Memory B cell (primary cell): ENCODE measurements at places on chromosomes 6 and 20.

DNA sequence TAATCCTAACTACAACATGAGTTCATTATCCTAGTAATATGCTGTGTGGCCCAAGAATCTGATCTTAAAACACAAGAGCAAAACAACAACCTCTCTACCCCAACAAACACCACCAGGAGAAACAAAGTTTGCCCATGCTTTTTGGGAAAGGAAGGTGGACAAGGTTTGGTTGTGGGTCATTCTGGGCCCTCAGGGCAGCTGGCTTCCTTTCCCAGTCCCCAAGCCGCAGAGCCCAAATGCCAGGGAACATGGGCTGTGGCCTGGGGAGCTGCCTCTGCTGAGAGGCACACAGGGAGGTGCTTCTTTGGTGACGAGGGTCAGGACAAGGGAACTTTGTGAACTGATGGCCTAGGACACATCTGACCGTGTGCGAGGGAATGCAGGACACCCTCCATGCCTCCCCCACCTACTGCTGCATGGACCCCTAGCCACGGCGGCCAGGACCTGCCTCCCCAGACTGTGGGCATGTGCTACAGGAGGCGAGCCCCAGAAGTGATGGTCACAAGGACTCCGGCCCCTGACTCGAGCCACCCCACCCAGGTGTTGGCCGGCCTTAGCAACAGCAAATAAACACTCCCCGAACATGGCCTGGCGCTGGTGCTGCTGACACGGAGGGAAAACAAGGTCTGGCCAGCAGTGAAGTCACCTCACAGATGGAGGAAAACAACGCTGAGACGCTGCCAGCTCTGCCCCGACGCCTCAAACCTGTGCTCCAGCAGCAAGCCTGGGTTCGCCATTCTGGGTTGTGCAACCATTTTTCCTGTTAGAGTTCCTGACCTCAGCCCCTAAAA, 55.6 kb downstream of the RRBP1 start:
- no peak for DNase-seq

DNA sequence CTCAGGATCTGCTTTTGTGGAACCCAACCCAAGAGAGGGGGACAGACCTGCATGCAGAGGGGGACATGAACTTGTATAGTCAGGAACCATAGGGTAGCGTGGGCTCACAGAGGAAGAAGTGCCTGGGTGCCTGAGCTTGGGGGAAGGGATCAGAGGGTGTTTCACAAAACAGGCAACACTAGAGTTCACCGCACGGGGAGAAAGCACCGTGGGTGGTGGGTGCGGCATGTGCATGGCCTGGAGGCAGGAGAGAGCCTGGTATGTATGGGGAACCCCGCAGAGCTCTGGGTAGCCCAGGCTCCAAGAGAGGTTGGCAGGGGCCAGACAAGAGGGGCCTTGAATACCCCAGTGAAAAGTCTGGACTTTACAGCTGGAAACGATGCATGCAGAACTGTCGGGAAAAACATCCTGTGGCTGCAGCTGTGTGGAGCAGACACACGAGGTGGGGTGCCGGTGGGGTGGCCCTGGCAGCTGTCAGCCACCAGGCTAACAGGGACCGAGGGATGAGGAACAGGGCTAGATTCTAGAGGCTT, 6.7 kb upstream of the EMILIN3 start:
- DNase-seq: no peak

- DNase-seq: no peak
Observed at GRCh38 chr6:127023001-127023778, 95.3 kb upstream of the RSPO3 start.

DNA sequence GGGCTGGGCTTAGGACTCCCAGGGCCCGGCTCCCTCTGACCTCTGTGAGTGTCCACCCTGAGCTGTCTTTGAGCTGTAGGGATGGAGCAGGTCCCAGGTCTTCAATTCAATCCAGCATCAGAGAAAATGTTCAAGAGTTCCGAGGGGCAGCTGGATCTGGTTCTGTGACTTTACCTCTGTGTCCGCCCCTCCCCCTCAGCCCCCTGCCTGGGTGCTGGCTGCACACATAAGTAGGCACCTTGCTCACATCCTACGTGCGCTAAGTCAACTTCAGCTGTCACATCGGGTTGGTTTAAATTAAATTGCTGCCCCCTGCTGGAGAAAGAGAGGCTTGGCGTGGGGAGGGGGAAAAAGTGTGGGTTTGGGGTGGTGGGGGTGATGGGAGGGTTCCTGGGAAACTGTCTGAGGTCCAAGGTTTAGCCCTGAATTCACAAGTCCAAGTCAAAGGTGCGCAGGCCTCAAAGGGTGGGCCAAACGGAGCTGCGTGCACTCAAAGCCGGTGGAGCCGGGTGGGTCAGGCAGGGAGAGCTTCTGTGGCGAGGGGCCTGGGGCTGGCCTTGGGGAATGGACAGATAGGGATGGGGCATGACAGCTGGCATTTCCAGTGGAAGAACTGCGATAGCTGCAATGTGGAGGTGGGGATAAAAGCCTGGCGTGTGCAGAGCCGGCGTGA, 3.0 kb downstream of the WFDC5 start:
- no peak for DNase-seq

DNA sequence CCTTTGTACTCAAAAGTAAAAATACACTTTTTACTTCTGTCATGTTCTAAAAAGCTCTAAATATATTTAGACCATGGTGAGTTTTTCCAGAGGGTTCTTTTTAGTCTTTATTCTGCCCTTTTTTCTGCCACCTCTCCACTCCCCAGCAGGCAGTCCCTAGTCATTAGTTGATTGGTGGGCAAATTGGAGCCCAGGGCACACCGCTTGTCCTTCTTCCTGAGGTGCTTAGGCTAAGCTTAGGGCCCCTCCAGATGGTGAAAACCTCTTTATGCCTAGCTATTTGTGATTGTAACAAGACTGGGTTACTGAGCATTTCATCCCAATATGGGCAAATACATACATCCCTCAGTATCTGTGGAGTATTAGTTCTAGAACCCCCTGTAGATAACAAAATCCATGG, 6.2 kb downstream of the TREML1 start:
- DNase-seq: no peak

DNA sequence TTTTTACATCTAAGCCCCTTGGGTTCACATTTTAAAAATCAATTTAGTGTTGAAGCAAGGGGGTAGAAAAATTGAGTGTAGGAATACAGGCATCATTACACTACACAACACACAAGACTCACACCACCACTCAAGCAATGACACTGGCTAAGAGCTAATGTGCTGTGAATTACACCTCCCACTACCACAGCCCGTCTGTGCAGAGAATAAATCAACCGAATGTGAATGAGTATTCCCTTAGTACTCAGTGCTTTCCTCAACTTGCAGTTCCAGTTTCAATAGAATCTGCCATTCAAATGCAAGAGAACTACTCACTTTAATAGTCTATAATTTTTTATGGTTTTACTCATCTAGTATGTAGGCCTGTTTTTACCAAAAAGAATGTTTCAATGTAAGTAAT, 114.4 kb downstream of the PDSS2 start:
- DNase-seq: no peak

DNA sequence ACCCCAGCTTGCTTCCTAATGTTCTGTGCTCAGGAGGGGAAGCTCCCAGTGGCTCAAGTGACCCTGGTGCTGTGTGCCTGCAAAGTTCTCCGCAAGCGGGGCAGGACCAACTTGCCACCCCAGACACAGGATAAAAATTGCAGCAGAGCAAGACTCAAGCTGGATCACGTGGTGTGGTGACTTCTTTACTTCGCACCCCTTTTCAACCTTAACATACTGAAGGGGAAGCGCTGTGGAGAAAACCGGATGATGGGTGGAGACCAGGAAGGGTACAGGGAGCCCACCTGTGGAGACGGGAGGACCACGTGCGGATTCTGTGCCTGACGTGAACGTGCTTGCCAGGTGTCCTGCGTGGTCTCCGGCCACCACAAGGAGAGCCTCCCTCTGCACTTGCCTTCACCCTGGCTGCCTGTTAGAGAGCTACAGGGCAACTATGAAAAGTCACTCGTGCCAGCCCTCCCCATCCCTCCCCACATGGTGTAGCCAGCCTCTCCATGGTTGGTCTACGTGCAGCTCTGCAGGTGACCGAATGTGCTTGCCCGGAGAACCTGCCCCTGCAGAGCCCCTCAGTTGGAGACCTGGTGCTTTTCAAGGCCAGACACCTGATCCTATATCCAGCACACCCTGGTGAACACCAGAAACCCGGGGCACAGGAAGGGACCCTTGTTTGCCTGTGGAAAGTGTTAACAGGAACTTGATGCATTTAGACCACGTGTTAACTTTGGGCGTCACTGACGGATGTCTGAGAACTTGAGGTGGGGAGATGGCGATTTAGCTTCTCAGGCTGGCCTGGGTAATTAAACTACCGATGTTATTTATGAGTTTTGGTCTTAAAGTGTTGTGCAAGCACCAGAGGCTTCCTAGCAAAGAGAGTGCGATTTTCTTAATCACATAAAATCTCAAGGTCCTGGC, 23.9 kb upstream of the DACT2 start:
- no peak for DNase-seq

DNA sequence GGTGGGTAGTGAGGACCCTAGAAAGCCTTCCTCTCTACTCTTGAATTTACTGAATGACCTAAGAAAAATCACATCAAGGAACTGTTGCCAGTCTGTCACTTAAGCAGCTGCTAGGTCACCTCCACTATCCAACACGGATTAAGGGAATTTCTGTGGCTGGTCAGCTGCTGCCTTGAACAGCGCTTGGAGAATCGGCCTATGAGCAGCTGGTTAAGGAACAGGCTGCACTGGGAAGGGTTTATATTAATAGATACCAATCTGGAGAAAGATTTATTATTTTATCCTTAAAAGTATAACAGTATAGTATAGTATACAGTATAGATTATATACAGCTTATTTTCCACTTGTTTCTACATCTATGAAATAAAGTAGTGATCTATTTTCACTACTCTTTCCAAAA, 6.5 kb downstream of the PTPRK start:
- no peak for DNase-seq

GRCh38 chr6:151027295-151027747, 161.8 kb downstream of the MTHFD1L start:
- no peak for DNase-seq

GRCh38 chr6:7110092-7110792, 2.5 kb downstream of the RREB1 start:
- no peak for DNase-seq

GRCh38 chr6:16907991-16908390, 146.7 kb upstream of the ATXN1 start:
- DNase-seq: no peak

GRCh38 chr20:36273414-36274180, 32.5 kb upstream of the DLGAP4 start:
- no peak for DNase-seq

- no peak for DNase-seq
Observed at GRCh38 chr20:36225666-36226065, 10.6 kb upstream of the AAR2 start.

GRCh38 chr6:167472880-167473279, 148.0 kb downstream of the TTLL2 start:
- no peak for DNase-seq

GRCh38 chr20:45305262-45305661, 1.4 kb upstream of the RBPJL start:
- DNase-seq: no peak

DNA sequence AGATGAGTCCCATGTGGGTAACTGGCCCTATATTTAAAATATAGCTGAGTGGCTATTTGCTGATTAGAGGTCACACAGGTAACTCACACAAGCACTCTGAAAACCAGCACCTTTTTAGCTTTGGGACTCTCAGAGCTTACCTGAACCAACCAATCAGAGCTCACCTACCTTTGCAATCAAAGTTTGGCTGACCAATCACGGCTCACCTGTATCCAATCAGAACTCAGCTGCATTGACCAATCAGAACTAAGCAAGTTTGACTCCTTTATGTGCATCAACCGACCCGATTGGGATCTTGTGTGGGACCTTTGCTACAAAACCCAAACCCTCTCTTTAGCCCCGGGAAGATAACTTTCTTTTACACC, 106.8 kb upstream of the NXT1 start:
- no peak for DNase-seq

GRCh38 chr6:43189776-43190304, 7.8 kb downstream of the CUL9 start:
- DNase-seq: no peak

- no peak for DNase-seq
Observed at GRCh38 chr6:170281331-170282292, 9.3 kb downstream of the DLL1 start.

GRCh38 chr6:75118925-75119515, 86.8 kb downstream of the COL12A1 start:
- DNase-seq: no peak

GRCh38 chr6:157433678-157434081, 52.7 kb downstream of the ZDHHC14 start:
- DNase-seq: no peak

DNA sequence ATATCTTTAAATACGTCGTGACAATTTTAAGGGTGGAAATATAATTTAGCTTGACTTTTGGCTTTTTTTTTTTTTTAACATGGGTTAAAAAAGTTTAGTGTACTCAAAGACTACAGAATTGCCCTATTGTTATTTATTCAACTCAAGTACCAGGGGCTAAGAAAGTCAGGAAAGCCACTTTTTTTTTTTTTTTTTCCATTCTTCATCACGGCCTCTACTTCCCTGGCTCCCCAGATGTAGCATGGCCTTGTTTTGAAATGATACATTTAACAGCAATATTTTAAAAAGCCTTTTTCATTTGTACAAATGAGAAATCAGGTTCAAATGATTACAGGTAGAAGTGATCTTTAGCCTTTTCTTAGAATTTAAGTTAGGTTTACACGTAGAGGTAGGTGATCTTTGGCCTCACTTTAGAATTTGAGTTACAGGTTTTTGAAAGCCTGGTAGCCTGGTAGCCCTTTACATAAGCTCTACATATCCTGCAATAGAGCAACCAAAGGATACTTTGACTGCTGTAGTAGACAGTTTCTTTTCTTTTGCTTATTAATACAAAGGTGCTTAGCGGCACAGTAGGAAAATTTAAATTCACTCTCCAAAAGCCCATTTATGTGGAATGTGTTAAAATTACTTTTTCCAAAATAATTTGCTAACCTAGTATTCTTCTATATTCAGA, 160.5 kb upstream of the MMS22L start:
- DNase-seq: no peak

DNA sequence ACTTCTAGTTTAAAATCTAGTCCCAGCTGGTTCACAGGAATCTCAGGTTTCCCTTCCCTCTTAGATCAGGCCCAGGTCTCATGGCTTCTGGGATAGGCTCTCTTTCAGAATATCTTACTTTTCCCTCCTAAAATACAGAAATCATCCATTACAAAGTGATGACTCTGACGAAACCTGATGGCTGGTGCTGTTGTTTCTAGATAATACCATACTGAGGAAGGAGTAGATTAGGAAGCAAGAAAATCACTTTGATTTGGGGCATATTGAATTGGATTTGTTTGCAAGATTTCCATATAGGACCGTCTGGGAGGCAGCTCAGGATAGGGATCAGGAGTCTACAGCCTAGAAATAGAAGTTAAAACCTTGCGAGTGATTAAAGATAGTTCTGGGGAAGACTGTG, 3.6 kb downstream of the ZKSCAN3 start:
- DNase-seq: no peak
